Activated CD8-positive, alpha-beta memory T cell treated with anti-CD3 and anti-CD28 coated beads for 4 hours (primary cell): ENCODE measurements at places on chromosomes 6 and 20.

- DNase-seq: no peak
Observed at GRCh38 chr6:122033564-122034181, 365.8 kb upstream of the HSF2 start.

DNA sequence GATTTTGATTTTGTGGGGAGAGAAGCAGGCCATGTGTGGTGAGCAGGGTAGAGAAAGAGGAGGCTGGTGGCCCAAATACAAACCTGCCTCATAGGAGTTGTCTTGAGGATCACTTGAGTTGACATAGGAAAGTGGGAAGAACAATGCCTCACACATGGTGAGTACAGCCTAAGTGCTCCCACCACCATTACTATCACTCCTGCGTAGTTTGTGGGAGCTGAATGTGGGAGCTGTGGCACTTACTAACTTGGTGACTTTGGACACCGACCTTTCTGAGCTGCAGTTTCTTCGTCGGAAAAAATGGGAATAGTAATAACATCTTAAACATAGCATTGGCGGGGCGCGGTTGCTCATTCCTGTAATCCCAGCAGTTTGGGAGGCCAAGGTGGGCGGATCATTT, 25.5 kb upstream of the SERINC3 start:
- DNase-seq: no peak

- DNase-seq: no peak
Observed at GRCh38 chr6:36840432-36841403, 1.5 kb upstream of the CPNE5 start.

DNA sequence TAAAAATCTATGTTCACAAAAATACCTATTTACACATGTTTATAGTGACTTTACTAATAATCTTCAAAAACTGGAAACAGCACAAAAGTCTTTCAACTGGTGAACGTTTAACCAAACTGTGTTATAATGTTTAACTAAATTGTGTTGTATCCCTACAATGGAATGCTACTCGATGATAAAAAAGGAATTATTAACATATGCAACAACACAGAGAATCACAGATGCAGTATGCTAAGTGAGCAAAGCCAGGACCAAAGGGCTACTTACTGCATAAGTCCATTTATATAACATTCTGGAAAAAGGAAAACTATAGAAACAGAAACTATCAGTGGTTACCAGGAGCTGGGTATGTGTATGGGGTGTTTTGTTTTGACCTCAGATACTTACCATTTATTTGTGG, 602.2 kb upstream of the BTBD3 start:
- no peak for DNase-seq

- no peak for DNase-seq
Observed at GRCh38 chr6:152723398-152723797, 25.7 kb downstream of the MYCT1 start.

- DNase-seq: no peak
Observed at GRCh38 chr6:21808551-21809242, 215.1 kb downstream of the SOX4 start.

DNA sequence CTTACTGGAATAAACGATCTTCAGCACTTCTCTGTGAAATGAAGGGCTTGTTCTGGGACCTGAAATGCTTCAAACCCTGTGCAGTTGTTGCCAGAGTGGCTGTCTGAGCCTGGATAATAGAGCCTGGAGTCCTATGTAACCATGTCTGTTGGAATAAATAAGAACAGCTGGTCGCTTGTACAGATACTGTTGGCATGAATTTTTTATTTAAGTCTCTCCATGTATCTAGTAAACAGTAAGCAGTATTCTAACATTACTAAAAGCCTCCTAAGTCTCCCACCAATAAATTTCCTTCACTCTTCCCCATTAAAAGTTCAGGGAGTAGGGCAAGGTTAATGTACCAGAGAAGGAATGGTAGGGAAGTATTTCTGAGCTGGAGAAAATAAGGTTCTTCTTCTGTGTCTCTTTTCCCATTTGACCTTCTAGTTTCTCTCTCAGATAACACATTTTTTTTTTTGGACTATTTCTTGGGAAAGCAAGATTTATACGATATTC, 227.5 kb downstream of the PRL start:
- DNase-seq: no peak

GRCh38 chr6:157323966-157324300, 614 bp upstream of the TMEM242 start:
- DNase-seq: no peak

DNA sequence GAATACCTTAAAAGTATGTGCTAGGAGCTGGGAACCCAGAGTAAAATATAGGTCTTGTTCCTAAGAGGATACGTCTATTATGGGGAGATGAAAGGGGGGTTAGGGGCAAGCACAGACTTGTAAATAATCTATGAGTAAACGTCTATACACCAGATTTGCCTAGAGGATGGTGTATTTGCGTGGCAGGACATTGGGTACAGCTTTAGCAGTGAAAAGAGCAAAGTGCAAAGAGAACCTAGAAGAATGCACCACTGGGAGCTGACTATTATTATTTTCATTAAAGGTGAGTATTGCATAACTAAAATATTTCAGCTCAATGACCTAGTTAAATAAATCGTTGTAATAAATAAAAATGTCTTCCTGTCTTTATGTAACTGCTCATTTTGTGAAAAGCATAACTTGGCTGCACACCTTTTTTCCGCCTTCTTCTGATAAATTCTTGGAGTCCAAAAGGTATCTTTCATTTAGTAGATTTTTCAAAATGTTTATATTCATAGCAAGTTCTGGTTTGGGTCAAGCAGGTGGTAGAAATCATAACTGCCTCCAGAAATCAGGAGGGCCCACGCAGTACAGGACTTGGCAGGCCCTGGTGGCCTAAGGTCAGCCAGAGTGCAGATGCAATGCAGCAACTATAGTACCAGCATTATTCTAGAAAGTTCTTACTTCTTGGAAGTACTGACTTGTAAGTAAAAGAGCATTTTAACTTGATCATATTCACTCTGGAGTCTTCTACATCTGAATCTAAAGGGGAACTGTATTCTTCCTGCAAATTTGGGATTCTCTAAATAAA, 357.2 kb downstream of the PLCB1 start:
- no peak for DNase-seq

GRCh38 chr6:105681061-105681460, 278.2 kb upstream of the PREP start:
- DNase-seq: no peak

DNA sequence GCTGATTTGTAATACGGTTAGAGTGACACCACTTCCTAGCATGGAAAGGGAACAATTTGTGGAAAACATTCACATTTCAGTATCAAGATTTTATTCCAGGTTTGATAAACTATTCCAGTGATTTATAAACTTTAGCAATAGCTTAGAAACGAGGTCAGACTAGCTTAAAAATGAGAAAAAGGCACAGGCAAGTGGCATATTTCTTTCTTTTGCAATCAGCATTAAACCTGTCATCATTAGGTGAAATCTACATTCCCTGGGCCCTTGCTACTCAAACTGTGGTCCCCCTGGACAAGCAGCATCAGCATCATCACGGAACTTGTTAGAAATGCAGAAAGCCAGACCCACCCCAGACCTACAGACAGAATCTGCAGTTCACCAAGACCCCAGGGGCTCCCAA, 29.9 kb downstream of the TBC1D7 start:
- DNase-seq: no peak

DNA sequence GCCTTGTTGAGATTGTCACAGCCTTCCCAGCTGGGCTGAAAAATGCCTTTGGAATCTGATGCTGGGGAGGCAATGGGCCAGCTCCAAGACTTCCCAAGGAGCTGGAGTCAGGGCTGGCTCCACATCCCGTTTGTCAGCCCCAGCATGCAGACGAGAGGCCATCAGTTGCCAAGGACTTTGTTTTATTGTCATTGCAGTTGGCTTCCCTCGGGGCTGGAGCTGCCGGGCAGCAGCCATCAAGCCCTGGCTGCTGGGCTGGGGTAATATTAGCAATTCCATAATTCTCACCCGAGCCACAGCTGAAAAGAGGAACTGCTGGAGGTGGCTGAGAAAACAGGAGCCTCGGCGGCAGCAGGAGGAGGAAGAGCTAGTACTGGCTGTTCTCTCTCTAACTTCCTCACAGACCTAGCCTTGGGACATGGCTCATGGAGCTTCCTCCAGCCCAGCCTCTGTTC, 182.5 kb downstream of the CDC5L start:
- no peak for DNase-seq

DNA sequence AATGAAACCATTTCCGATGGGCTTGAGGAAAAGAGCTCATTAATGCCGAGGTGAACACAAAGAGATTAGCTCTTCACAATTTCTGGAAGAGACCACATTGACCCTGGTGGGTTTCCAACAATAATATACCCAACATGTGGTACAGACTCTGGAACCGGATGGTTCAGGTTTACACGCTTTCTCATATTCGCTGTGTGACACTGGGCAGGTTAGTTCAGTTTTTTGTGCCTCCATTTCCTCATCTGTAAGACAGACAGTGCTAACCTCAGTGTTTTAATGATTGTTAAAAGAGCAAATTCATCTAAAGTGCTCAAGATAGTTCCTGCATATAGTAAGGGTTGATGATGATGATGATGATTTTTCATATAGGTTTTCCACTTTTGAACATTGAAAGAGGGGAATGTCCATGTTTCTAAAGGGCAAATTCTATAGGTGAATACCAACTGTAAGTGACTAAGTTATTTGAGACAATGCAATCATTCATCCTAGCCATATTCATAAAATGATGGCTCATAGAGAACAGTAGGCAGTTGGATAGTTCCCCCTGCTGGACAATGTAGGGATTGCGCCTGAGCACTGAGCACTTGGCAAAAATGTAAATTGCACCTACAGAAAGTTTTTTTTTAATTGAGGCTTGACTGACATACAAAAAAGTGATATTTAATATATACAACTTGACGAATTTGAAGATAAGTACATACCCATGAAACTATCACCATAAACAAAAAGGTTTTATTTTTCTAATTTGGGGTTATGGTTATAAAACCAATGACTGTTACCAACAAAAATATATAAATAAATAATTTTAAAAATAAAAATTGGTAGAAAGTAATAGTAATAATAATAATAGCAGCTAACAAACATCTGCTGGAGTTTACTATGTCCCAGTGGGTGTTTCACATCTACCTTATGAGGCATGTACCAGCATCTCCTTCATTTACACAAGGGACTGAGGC, 2.1 kb upstream of the PERP start:
- peak; percentile 54 for DNase-seq

GRCh38 chr6:105087571-105088211, 92.1 kb downstream of the POPDC3 start:
- peak; percentile 5 for DNase-seq

DNA sequence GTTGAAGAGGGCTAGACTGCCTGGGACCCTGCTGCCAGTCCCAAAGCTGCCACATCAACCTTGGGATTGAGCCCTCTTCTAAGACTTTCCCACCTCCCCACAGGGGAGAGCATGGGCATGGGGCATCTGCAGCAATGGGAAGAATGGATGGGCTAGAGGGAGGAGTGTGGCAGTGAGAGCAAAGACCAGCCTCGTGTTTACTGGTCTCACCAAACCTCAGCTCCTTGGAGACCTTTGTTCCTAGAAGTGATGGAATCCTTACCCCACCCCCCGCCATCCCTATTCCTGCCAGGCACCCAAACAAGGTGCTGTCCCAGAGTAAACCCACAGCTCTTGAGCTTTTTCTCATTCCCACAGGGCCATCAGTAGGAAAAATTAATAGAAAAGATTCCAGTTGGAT, 20.0 kb upstream of the ARMC12 start:
- DNase-seq: no peak

- no peak for DNase-seq
Observed at GRCh38 chr20:46900086-46900485, 5.4 kb downstream of the EYA2 start.

DNA sequence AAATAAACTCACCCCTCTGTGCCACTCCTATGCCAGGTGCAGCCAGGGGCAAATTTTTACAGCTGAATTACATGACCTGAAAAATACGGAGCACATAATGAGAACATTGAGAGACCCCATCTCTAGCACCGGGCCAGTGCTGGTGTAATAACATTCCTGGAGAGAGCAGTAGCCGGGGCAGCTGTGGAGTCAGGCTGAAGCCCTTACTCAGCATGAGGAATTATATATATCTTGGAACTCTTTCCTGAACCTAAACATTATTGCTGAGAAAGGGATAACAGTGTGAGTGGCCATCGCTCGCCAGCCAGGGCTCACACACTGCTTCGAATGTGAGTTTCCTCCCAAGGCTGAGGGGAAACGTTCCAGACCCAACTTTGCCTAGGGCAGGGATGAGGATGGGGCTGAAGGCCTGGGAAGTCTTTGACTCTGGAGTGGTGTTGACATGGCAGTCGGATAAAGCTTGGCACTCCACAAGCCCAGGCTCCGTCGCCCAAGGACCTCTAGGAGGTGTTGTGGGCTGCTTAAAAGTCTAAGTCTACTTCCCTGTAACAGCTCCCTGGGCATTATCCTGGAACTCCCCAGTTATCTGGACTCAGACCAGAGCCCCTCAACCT, 269.8 kb downstream of the CDC5L start:
- no peak for DNase-seq

GRCh38 chr6:145241039-145241438, 494.3 kb downstream of the EPM2A start:
- DNase-seq: no peak

- no peak for DNase-seq
Observed at GRCh38 chr6:156618600-156619205, 158.5 kb upstream of the ARID1B start.

- no peak for DNase-seq
Observed at GRCh38 chr6:8382434-8382833, 52.9 kb downstream of the SLC35B3 start.

DNA sequence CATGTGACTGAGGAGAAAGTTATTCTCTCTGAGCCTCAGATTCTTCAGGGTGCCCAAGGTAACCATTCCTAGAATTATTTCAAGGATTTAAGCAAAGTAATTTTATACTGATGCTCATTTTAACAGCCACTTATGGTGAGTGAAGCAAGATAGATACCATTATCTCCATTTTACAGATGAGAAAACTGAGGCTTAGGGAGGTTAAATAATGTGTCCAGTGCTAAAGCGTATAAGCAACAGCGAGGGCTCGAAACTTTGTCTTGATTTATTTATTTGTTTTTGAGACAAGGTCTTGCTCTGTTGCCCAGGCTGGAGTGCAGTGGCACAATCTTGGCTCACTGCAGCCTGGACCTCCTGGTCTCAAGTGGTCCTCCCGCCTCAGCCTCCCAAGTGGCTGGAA, 53.6 kb downstream of the FOXF2 start:
- no peak for DNase-seq

- no peak for DNase-seq
Observed at GRCh38 chr20:52054123-52054522, 137.5 kb downstream of the ZFP64 start.

GRCh38 chr20:21090111-21090618, 16.0 kb downstream of the LINC00237 start:
- no peak for DNase-seq

DNA sequence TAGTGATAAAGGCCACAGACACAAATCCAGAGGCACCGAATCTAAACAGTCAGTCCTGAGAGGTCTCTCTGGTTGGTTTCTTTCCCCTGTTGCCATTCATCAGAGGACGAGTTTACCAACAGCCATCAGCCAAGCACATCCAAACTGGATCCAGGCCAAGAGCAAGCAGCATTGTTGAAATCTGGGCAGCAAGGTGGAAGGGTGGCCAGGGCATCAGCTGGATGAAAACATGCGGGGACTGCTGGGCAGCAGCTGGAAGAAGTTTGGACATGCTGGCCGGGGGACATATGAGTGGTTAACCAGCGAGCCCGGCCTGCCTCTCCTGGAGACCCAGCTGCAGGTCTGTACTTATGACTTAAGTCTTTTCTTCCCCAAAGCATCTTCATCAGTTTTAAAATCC, at the start of gene SMIM28:
TSS of gene SMIM28 (plus strand) at position 62 of the 400 bp plus-strand sequence. CDS start at position 230, 168 bp downstream.
- no peak for DNase-seq
